ENCODE measurements at places on chromosomes 3 and 15.

GRCh38 chr15:77481670-77482069 lies 61.0 kb downstream of the HMG20A start:
- no peak overlapping the region for H3K27ac ChIP-seq
- H3K27me3 ChIP-seq: no peaks in the 10 kb centered on the region
- no peak overlapping the region for H3K4me3 ChIP-seq
- H3K4me1 ChIP-seq: no peaks in the 10 kb centered on the region
- no peak for DNase-seq

DNA sequence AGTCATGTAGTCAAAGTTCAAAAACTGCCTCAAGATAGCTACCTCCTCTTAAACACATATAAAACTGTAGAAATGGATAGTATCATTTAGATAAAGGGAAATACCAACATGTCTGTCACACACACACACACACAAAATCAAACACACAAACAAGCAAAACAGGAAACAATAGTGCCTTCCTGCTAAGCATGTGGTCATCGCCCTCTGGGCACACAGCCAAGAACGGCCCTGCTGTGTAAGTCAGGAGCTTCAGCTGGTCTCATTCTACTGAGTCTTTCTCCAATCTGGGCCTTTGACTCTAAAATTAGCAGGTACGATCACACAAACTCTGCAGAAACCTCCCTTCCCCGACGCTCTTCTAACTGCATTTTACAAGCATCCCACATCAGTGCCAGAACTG lies 272.2 kb upstream of the CHRNA7 start:
- H3K36me3 ChIP-seq: no peaks in the 10 kb centered on the region
- no peak for DNase-seq

DNA sequence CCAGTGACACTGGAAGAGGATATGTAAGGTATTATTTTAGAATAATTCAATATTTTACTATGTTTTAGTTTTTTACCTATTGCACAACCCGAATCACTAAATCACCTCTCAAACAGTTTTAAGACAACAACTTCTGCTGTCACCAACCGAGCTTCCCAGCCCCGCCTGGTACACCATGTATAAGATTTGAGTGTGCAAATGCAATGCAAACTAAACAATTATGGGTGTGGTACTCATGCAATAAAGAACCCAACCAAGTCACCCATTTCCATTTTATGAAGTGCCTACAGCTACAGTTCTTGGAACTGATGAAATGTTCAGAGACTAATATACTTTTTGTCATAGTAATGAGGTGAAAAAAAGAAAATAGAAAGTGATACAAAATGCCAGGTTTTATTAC lies 256.2 kb downstream of the TAFA4 start:
- no peak for DNase-seq
- H3K27me3 ChIP-seq: no peaks in the 10 kb centered on the region

DNA sequence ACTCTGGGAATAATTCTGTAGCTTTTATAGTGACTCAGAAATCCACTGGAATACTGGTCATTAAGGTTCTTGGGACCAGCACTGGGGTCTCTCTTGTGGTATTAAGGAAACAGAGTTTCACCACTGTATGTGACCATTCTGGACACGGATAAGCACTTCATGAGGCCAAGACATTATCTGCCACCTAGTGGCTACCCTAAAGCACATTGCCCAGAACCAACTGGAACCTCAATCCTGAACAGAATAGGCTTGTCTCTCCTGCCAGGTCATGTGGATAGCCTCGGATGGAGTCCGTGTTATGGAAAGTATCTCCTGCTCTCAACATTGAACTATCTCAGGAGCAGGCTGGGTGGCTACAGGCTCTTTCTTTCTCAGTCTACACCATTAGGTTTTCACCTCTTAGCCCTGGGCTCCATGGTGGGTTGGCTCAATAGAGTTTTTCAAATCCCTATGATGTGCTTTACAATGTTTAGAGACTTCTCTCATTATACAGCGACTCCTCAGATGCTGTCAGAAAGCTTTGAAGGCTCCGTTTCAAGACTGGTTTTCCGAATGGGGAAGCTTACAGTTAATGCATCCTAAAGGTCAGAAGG lies 167.6 kb upstream of the ST8SIA2 start:
- no peak overlapping the region for H3K4me3 ChIP-seq
- no peak for DNase-seq
- H3K27me3 ChIP-seq: no peaks in the 10 kb centered on the region
- no peaks in the 10 kb centered on the region for H3K4me1 ChIP-seq

- H3K36me3 ChIP-seq: peaks cover under 1% of the 10 kb centered on the region
- peaks cover 16% of the 10 kb centered on the region for H3K4me1 ChIP-seq
Observed at GRCh38 chr3:48984663-48985062, 5.4 kb upstream of the P4HTM start.

GRCh38 chr3:140571836-140572235 lies 106.0 kb upstream of the TRIM42 start:
- H3K4me3 ChIP-seq: no peak overlapping the region
- DNase-seq: no peak
- H3K36me3 ChIP-seq: no peaks in the 10 kb centered on the region
- no peaks in the 10 kb centered on the region for H3K4me1 ChIP-seq

DNA sequence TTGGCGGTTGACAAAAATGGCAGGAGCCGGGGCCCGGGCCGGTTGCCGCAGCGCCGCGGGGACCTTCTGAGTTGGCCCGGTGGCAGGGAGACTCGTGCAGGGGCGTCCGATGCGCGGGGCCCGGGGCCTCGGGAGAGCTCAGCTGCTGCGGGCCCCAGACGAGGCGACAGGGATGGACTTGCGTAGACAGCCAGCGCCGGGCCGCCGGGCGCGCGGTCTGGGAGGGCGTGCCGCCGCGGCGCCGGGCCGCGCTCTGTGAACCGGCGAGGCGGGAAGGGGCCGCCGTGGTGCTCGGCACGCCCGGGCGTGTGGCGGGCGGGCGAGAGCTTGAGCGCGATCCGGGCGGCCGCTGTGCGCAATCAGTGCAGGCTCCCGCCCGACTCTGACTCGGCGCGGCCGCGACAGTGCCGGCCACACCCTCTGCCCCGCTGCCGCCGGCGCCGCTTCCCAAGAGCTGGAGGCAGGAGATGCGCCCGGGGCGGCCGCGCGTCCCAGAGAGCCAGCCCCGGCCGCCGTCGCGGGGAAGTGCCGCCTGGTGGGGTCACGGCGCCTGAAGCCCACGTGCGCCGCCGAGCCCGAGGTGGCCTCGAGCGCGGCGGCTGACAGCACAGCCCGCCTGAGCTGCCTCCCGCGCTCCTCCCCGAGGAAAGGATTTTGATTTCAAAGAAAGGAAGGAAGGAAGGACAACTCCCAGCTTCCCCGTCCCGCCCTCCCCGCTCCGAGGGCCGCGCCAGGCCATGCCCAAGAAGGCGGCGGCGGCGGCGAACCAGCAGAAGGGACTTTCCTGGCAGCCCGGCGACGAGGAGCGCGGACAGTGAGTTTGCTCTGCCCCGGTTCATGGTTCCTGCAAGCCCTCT lies 657 bp downstream of the TLNRD1 start:
- H3K27ac ChIP-seq: peak overlapping the region; percentile 95
- peaks cover 40% of the 10 kb centered on the region for H3K4me1 ChIP-seq
- H3K4me3 ChIP-seq: peak overlapping the region; percentile 98

DNA sequence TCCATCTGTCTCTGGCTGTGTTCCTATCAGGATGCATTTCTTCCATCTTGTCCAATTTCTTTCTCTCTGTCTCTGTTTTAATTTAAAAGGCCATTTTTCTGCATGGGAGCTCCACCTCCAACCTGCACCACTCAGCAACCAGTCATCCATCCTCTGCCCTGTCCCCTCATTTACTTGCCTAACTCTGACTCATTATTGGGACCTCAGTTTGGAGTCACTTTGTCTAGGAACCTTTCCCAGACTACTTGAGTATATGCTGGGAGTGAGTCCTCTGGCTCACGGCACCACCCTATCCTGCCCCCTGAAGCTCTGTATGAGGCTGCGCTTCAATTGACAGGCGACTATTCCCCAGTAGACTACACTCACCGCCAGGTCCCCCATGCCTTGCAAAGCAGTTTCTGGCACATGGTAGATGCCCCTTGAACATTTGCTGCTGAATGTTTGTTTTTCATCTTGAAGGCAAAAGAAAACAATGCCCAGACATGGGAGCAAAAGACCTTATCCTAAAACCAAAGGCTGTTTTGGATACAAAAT lies 513.3 kb upstream of the CFAP20DC start:
- H3K4me1 ChIP-seq: no peaks in the 10 kb centered on the region
- H3K27me3 ChIP-seq: no peaks in the 10 kb centered on the region
- no peak for DNase-seq
- H3K4me3 ChIP-seq: no peak overlapping the region
- no peaks in the 10 kb centered on the region for H3K36me3 ChIP-seq

- DNase-seq: no peak
- no peaks in the 10 kb centered on the region for H3K4me1 ChIP-seq
- H3K27ac ChIP-seq: no peak overlapping the region
- H3K27me3 ChIP-seq: peaks cover 14% of the 10 kb centered on the region
Observed at GRCh38 chr3:178342111-178342510, 194.1 kb upstream of the KCNMB2 start.

DNA sequence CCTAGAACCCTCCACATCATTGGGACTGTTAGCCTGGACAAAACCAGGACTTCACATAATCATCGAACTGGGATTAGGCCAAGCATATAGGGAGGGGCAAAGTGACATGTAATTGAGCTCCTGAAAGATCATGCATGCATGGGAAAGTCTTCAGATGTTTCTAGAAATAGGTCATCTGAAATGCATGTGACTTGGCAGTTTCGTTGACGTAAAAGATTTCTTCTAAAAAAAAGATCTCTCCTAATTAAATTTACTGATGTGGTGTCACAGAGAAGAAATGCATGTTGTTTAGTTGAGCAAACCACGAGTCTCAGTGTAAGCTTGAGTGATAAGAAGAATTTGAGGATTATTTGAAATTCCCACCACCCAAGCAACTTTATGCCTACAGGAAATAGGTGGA lies 70.0 kb upstream of the LIMD1 start:
- H3K4me3 ChIP-seq: no peak overlapping the region
- no peak for DNase-seq
- no peak overlapping the region for H3K27ac ChIP-seq
- H3K36me3 ChIP-seq: peaks cover 12% of the 10 kb centered on the region
- no peaks in the 10 kb centered on the region for H3K27me3 ChIP-seq

DNA sequence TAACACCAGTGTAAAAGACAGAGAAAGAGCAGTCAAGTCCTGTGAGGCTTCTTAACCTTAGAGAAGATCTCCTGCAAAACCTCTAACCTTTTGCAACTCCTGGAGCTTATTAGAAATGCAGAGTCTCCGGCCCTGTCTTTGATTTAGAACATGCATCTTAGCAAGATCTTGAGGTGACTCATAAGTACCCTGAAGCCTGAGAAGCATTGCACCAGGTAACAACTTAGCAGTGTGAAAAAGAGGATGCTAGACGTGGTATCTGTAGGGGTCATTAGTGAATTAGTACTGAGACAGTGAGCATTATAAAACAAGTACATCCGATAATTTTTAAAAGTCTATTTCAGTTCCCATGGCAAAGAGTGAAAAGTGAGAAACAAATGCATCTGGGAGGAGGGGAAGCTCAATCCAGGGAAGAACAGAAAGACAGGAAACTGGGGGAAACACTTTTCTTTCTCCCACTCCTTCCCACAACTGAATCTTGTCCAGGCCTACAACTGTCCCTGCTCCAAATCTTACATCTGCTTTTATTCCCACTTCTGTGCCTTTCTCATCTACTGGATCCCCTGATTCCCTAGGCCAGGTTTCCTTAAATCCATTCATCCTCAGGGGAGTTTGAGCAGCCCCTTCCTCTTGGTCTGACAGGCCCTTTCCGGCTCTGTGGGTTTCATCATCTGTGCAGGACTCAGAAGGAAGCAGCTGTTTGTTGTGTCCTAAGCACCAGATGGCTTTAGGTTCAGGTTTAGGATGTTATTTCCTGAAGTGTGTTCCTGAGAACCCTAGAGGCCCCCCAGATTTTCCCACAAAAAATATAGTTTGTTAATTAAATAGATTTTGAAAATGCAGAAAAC lies 128.1 kb upstream of the IL12A start:
- no peaks in the 10 kb centered on the region for H3K36me3 ChIP-seq
- no peak for DNase-seq
- H3K4me3 ChIP-seq: no peak overlapping the region
- peaks cover 23% of the 10 kb centered on the region for H3K4me1 ChIP-seq

All from naive B cell (primary cell).